ENCODE measurements at places on chromosomes 7 and 10.

- no peak for DNase-seq
Measured at GRCh38 chr10:119473771-119474170, 68.7 kb downstream of the RGS10 start.

DNA sequence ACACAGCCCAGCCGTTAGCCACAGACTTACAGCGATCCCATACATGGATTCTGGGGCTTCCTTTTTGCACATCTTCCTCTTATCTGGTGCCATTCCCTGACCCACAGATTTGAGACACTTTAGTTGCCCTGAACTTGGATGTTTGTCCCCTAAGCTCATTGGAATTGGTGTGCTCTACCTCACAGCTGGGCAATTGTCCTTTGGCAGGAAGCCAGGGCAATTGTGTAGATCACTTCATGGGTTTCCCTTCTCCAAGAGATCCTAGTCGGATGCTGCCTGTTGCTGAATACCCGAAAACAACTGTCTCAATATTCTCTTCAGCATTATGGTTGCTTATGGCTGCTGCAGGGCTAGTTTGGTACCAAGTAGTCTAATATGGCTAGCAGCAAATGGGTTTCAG lies 470.7 kb upstream of the MKI67 start:
- DNase-seq: no peak

- no peak for DNase-seq
Measured at GRCh38 chr10:23742807-23743206, 303.9 kb downstream of the OTUD1 start.

DNA sequence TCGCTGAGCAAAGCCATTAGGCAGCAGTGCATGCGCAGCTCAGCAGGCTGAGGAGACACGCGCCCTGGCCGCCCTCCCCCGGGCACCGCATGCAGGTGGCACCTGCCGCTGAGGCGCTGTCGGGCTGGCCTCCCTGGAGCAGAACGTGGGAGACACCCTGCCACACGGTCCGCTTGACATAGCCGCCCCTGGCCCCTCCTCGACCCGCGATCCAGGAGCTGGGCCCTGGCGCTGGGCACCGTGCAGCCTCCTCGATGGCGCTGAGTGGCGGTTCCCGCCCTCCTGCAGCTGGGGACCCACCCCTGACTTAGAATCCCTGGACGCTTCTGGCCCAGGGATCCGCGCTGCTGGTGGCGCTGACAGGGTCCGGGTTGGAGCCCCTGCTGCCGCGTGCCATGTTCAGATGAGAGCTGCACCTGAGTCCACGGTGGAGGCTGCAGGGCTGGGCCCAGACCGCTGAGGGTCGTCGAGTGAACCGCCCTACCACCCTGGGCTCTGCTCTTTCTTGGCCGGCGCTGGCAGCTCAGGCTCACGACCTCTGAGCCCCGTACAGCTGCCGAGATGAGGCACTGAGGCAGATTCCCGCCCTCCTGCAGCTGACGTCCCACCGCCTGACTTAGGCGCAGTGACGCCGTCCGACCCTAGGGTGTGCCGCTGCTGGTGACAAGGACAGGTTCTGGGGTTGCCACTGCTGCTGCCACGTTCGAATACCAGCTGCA lies 116.8 kb downstream of the OR13A1 start:
- DNase-seq: no peak

GRCh38 chr10:112519133-112519761 lies 72.2 kb downstream of the VTI1A start:
- DNase-seq: no peak

DNA sequence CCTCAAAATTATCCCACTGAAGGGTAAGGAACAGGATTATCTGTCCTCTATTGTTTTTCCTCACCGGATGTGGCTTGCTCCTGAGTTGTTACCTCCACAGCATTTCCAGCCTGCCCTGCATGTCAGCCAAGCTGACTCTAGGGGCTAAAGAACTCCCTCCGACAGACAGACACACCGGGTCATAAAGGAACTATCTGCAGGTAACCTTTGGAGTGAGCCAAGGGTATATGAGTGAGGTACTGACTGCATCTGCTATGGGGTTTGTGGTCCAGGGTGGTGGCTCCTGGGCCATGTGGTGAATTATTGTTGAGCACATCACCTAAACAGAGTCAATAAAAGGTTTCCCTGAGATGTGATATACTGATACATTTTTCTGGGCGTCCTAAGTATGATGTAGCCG lies 6.9 kb upstream of the KAZALD1 start:
- no peak for DNase-seq

DNA sequence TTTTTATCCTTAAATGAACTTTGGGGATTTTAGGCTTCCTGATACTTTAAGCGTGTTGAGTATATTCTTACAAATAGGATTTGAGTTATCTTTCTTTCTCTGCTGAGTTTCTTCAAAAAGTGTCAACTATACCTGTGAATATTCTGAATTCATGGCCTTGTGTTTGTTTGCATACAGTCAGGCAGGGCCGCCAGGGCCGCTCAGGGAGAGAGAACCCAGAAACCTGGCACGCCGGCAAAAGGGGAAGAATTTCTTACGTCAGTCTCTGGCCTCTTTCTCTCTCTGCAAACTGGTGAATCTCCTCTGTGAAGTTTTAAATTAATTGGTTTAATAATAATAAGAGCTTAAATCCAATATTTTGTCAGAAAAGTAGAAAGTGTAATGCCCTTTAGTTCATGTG lies 29.3 kb upstream of the BNIP3 start:
- no peak for DNase-seq

GRCh38 chr10:102557569-102557968 lies 53.8 kb downstream of the SUFU start:
- no peak for DNase-seq

GRCh38 chr10:23493711-23494110 lies 54.8 kb downstream of the OTUD1 start:
- DNase-seq: no peak

DNA sequence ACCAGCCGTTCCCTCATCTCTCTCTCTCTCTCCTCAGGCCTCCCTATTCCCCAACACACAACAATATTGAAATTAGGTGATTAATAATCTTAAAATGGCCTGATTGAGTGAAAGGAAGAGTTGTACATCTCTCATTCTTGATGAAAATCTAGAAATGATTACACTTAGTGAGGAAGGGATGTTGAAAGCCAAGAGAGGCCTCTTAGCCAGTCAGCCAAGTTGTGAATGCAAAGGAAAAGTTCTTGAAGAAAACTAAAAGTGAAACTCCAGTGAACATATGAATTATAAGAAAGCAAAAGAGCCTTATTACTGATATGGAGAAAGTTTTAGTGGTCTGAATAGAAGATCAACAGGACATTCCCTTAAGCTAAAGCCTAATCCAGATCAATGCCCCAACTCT lies 695.1 kb downstream of the GRID1 start:
- no peak for DNase-seq

- no peak for DNase-seq
Measured at GRCh38 chr7:135798095-135798494, 49.5 kb upstream of the FAM180A start.

DNA sequence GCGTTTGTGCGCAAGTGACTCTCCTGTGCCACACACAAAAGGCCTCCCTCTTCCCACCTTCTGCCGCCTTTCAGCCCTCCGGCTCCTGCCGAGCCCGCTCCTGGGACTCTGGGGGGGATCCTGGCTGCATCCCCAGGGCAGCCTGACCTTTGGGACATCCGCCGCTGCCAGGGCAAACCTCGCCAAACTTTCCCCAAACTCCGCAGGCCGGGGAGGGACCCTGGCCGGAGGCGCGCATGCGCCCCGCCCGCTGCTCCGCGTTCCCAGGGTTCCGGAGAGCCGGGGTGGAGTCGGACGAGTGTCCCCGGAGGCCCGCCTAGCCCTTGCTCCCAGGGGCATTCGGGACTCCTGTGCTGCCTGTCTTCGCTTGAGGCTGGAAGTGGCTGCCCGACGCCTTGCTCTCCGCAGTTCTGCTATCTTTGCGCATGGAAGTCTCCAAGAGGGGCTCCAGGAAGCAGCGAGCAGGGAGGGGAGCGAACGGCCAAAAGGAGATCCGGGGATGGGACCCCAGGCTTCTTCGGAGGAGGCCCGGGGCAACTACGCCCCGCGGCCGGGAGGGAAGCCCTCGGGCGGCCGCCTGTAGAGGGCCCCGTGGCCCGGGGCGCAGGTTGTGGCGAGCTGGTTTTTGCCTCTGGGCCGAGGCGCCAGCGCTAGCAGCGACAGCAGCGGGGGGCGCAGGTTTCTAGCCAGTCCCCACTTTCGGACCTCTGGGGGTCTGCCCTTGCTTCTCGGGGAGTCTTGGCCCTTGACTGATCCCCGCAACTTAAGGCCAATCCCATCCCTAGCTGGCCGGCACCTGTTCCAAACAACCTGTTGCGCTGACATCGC lies 7.0 kb downstream of the PTF1A start:
- no peak for DNase-seq

All from activated CD4-positive, alpha-beta T cell treated with anti-CD3 and anti-CD28 coated beads, Interleukin-2, amount 50 U/mL, for 1 hour (primary cell).